ENCODE measurements at places on chromosomes 7 and 10. TPM values are rescaled to one million over a fixed set of nuclear protein-coding genes. Genes with fewer than 3 reads are reported as not detected.
A peak's percentile ranks its signal among the peaks of the same experiment; 100 is the strongest.

The MYOF gene
- 124 TPM for total RNA-seq

GRCh38 chr10:70493660-70494234, 15.2 kb downstream of the PALD1 start:
- DNase-seq: no peak

DNA sequence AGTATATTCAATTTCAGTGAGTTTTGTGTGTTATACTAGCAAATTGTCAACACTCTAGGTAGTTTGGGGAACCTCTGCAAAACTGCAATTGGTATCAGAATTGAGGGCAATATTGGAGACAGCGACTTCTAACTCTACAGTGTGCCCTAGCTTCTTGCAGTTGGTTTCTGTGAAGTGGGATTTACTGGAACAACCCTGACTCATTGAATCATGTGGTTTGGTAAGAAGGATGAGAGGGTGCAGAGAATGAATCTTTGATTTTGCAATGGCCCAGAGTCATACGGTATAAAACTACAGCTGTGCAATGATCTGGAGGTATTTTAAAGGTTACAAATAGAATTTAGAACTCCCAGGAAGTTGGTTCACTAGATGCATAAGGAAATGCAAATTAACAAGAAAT, 129.1 kb upstream of the PPP1R3A start:
- DNase-seq: peak; percentile 63

- DNase-seq: no peak
Observed at GRCh38 chr7:74101061-74101681, 17.6 kb downstream of the LIMK1 start.

- peak; percentile 44 for DNase-seq
Observed at GRCh38 chr10:30751678-30752331, 122.3 kb upstream of the LYZL2 start.

The PLEKHA1 gene
- total RNA-seq: 14.1 TPM

DNA sequence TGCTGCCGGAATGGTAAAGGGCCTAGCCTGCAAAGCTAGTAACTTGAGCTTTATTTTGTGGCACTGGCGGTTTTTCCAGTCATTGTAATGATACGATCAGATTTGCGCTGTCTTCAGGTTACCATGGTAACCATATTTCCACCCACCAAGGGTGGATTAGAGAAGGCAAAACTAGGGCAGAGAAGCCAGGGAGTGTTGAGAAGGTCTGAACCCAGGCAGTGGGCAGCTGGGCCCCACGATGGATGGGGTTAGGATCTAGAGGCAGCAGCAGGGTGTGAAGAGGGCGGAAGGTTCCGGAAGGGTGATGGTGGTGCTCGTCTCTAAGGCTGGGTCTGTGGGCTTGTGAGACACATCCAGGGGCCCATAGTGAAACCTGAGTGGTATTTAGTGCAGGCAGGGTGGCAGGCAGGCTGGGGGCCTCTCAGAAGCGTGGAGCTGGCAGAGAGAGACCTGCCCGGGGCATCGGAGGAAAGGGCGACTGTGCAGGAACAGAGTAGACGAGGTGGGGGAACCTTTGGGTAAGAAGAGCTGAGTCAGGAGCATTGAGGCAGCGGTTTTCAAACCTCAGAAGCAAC, 87.9 kb upstream of the GTF2I start:
- no peak for DNase-seq

DNA sequence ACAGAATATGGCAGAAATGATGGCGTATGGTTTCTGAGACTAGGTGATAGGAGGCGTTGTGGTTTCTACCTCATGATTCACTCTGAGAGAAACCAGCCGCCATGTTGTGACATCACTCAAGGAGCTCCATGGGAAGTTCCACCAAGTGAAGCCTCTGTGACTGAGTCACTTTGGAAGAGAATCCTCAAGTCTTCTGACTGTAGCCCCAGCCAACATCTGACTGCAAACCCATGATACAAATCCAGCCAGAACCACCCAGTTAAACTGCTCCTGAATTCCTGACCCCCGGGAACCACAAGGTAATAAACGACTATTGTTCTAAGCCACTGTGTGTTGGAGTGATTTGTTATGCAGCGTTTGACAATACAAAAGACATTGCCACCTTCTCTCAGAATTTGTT, 91.1 kb upstream of the CARD11 start:
- DNase-seq: peak; percentile 59

The CACNA2D1 gene
- 5.4 TPM for total RNA-seq

- DNase-seq: no peak
Observed at GRCh38 chr10:14563076-14563336, 211.7 kb downstream of the FAM107B start.

DNA sequence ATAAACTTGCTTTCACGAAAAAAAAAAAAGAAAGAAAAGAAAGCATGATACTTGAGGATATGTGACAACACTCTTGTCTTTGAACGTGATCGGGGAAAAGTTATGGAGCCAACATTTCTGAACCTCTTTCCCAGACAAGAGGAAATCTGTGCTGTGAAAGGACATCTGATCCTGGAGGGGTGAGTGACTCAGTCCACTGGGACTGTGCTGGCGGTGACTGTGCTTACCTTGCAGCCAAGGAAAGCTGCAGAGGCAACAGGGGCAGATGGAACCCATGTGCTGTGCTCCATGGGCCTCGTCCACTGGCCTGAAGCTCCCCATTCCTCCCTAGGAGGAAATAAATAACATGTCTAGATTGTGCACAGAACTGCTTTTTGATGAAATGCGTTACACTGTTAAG, 116.5 kb upstream of the RAB11FIP2 start:
- DNase-seq: peak; percentile 68

DNA sequence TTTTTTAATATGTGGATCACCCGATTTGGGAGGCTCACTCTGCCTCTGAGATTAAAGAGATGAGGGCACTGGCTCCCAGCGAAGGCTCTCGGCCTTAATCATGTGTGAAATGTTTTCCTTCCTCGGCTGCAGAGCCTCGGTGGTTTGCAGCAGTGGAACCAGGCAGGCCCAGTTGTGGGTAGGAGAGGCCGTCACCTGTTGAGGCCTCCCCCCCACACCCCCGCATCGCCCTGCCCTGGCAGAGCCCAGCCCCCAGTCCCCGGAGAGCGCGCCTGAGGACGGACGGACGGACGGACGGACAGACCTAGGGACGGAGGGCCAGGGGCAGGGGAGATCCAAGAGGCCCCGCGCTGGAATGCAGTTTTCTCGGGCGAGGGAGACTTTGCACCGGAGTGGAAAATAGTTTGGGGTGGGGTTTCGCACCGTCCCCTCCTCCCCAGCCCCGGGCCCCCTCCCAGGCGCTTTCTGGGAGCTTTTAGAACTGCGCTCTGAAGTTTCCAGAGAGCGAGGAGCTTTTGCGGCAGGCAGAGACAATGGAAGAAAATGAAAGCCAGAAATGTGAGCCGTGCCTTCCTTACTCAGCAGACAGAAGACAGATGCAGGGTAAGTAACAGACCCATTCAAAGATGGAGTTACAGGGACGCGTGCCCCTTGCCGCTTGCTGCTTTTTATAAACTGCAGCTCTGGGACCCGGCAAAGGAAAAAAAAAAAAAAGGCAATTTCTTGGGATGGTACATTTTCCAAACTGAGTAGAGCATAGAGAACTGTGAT, at the start of gene KIAA1217:
KIAA1217 (plus strand) TSS at position 478 of the 771 bp plus-strand sequence; CDS start at position 534, 56 bp downstream.
- peak; percentile 45 for DNase-seq

The PPP2R2D gene
- total RNA-seq: 15.8 TPM

- peak; percentile 70 for DNase-seq
Observed at GRCh38 chr7:101058355-101058754, 26.9 kb upstream of the TRIM56 start.

The PNLIPRP3 gene
- 0.17 TPM for total RNA-seq

The CTBP2 gene
- total RNA-seq: 43.6 TPM

The CYP3A4 gene
- total RNA-seq: 0.11 TPM

The GRM3 gene
- not detected for total RNA-seq

GRCh38 chr10:114256008-114256765, 17.1 kb downstream of the VWA2 start:
- DNase-seq: no peak

DNA sequence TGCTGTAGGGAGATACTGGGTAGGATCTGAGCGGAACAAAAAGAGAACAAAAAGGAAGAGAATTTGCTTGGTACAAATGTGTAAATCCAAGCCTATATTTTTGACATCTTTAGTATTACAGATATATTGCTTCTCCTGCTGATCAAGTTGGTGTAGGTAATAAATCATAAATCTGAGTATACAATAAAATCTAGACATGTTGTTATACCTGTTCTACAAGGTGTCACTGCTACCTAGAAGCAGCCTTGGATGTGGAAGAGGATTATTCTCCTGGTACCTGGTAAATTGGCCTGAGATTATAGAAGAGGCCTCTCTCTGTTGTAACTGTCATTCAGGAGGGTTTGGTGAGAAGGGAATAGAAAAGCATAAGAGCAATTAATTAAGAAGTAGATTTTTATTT, 89.9 kb upstream of the LSM8 start:
- DNase-seq: no peak

The BAZ1B gene
- total RNA-seq: 169 TPM

- peak; percentile 39 for DNase-seq
Observed at GRCh38 chr7:129853661-129854268, 99.0 kb downstream of the UBE2H start.

DNA sequence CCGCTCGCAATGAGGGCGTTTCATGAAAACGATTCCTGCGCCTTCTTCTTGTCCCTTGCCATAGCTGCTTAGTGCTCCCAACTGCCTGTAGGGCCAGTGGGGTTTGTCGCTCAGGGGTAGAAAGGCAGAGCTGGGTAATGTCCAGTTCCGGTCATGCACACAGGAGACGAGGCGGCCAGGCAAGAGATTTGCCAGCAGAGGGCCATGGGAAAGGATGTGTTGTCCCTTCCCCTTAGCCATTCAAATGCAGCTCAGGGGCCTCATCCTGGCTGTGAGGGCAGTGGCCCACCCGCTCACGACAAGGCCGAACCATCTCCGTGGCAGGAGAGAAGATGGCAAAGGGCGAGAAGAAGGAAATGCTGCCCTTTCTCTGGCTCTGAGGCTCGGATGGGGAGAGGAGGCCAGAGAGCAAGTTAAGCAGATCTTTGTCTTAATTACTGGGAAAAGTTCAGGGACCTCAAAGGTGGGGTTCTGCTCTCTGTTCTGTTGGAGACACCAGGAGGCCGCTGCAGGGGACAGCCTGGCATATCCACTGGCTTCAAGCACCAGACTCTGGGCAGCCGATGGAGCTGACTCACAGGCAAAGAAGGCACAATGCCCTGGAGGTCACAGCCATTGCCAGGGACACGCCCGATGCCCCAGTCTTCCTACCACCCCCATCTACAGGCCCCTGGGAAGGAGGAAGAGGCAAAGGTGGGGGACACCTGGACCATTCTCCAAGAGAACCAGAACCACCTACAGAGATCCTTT, 534.8 kb upstream of the MGMT start:
- DNase-seq: peak; percentile 51

The TMEM248 gene
- 150 TPM for total RNA-seq

The PRPS1L1 gene
- total RNA-seq: not detected

The SPAM1 gene
- total RNA-seq: not detected

The TDRD1 gene
- 0.06 TPM for total RNA-seq

DNA sequence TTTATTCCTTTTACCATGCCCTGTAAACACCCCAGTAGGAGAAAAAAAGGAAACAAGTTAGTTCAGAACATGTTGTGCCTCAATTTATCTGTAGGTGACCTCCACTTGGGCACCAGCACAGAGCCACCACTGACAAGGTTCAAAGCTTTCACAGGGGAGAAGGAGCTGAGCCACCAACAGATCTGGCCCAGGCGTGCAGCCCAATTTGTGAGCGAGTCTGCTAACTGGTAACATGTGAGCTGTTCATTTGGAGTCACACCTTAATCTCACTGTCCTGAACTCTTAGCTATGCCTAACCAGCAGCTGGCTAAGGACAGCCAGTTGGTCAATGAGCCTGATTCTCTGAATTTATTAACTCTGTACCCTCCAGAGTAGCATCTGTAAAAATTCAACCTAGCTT, 78.4 kb upstream of the CAMK2B start:
- DNase-seq: no peak

DNA sequence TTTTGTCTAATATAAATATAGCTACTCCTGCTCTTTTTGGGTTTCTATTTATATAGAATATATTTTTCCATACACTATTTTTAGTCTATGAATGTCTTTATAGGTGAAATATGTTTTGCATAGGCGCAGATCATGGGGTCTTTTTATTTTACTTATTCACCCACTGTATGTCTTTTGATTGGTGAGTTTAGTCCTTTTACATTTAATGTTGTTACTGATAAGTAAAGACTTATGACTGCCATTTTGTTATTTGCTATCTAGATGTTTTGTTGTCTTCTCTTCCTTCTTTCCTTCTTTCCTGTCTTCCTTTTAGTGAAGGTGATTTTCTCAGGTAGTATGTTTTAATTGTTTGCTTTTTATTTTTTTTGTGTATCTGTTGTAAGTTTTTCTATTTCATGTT, 276.8 kb upstream of the CNTNAP2 start:
- DNase-seq: no peak

DNA sequence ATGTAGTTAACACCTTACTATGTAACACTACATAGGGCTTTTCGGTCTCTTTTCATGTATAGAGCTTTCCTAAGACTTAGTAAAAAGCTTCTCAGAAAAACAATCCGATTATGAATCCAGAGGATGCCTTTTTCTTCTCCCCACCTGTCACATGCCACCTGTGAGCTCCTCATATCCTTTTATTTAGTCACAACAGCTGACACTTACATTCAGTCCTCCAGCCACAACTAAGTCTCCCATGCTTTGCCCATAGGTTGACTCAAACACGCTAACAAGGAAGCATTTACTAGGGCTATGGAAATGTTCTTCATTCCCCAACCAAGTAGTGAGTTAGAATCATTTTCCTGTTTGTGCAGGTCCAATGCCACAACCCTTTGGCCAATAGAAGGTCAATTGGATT, 7.9 kb downstream of the ENO4 start:
- no peak for DNase-seq

The OPALIN gene
- total RNA-seq: not detected

The CCL24 gene
- total RNA-seq: not detected

DNA sequence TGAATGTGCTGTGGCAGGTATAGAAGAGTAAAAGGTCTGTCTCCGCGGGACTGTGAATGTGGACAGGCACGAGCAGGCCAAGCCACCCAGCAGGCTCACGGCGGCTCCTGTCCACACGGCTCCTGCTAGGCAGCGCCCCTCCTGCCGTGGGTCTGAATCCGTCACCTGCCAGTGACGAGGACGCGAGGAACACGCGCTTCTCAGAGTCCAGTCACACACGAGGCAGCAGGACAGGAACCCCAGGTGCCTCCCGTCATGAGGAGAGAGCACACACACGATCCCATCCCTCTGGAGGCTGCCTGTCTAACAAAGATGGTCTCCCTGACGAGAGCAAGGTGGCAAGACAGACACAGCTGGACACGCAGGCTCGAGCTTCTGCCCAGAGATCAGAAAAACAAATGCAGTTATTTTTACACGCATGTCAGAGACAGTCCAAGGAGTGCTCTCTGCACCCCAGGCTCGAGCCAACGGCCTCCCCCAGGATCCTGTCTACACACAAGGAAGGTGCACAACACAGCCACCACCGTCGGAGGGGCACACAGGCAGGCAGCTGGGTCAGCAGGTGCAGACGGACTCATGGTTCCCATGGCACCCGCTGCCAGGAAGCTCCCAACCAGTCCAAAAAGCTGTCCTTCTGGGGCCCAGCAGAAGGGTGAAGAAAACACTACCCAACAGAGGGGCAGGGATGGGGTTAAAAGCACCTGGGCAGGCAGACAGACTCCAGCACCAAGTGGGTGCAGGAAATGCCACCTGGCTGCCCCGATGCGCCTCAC, 103.2 kb downstream of the MAD1L1 start:
- DNase-seq: no peak

GRCh38 chr10:21614000-21614399, 80.0 kb downstream of the MLLT10 start:
- DNase-seq: no peak

- DNase-seq: no peak
Observed at GRCh38 chr7:13097499-13097898, 410.1 kb downstream of the ARL4A start.

GRCh38 chr10:119555178-119555784, 12.8 kb upstream of the RGS10 start:
- no peak for DNase-seq

GRCh38 chr10:105855791-105856190, 1214.7 kb downstream of the SORCS3 start:
- DNase-seq: no peak
